ENCODE measurements at places on chromosomes 3 and 15.
A peak's percentile ranks its signal among the peaks of the same experiment; 100 is the strongest.

GRCh38 chr3:127886956-127887231 lies 28.1 kb upstream of the KBTBD12 start:
- DNase-seq, result no peak

- DNase-seq, result no peak
Observed at GRCh38 chr3:160451602-160452001, 2.0 kb upstream of the TRIM59 start.

- no peak for DNase-seq
Observed at GRCh38 chr3:113275929-113276750, 64.8 kb downstream of the BOC start.

GRCh38 chr3:177037241-177037640 lies 160.0 kb downstream of the TBL1XR1 start:
- no peak for DNase-seq

- no peak for DNase-seq
Observed at GRCh38 chr3:158167737-158168557, 58.1 kb downstream of the RSRC1 start.

DNA sequence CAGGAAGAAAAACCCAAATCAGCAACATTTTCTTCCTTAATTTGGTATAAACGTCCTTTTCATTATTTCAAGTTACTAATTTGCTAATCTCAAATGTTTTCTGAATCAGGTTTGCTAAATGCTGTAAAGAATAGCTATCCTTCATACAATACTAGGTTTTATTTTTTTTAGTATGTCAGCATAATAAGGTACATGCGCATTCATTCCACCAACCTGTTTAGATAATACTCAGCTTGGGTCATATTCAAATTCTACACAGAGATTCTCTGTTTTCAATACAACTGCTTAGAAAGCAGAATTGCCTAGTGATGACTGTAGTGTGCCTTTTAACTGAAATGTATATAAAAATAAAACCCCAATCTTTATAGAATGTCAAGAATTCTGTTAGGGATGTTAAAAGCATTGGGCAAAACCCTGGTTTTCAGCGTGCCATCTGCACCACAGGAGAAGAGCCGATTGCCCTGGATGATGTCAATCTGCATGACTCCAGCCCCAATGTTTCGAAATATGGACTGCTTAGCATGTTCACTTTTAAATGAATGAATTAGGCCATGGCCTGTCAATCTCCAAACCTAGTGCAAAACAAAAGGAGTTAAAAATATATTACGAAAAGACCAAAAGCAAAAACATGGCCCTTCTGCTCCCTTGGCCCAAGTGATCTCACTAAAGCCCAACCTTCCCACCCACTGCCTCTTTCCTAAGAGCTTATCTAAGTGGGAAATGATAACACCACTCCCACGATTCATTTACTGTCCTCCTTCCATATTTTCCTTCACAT lies 107.4 kb downstream of the GLDN start:
- no peak for DNase-seq

DNA sequence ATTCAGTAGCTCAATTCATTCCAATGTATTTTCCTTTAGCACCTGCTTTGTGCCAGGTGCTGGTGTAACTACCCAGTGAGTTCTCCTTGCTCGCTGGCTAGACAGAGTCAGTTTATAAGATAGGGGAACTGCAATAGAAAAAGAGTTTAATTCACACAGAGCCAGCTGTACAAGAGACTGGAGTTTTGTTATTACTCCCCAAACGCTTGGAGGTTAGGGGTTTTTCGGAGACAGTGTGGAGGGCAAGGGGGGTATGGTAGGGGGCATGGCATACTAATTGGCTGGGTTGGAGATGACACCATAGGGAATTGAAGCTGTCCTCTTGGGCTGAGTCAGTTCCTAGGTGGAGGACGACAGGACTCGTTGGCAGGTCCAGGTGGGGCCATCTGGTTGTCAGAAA lies 5.4 kb upstream of the CFAP91 start:
- DNase-seq, result no peak

- DNase-seq, result no peak
Observed at GRCh38 chr3:8563597-8563996, 62.0 kb downstream of the LMCD1 start.

DNA sequence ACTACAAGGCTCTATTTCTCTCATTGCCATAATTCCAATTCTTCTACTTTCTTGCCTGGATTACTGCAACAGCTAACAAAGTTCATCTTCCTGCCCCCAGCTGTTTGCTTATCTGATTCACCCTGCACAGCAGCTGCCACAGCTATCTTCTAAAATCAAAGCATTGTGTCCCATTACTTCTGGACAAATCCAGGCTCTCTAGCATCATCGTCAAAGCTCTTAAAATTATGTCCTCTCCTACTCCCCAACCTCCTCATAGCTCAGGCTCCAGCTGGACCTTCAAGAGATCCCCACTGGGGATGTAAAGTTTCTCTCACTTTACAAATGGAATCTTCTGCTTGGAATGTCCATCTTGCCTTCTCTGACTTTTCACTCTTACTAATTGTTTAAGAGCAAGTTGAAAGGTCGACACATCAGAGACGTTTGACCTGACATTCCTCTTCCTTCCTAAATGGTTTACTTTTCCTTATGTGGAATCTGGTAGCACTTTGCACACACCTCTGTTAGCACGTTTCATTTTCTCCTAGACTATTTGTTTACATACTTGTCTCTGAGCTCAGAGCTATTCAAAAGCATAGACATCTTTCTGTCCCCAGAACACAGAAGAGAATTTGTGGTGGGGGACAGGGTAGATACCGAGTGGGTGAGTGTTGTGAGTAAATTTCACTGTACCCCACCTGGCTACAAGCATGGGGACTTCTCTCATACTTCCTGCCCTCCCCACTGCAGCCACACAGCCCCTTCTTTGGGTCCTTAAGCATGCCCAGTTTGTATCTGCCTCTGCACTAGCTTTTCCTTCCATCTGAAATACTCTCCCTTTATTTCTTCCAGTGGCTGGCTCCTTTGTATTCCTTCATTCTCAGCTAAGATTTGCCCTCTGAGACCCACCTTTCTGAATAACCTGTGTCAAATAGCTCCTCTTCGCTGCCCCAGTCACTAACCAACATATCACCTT lies 77.9 kb downstream of the SERPINI1 start:
- DNase-seq, result no peak

- no peak for DNase-seq
Observed at GRCh38 chr3:175493301-175493700, 634.2 kb downstream of the NAALADL2 start.

DNA sequence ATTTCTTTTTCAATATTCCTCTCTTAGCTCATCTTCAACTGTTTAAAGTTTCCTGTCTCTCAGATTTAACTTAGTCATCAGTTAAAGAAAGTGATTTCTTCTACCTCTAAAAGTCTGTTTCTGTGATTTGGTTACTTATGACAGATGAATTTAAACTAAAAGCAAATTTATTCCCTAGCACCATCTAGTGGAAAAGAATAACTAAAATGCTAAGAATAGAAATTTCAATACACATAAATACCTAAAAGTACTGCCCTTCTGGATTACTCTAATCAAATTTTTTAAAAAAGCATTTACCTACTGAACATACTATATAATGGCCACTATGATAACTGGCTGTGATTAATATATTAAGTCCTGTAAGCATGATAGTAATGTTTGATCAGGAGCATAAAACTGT lies 14.0 kb upstream of the ZCWPW2 start:
- DNase-seq, result no peak

- DNase-seq, result peak; percentile 38
Observed at GRCh38 chr15:74432968-74433591, 678 bp downstream of the SEMA7A start.

- DNase-seq, result no peak
Observed at GRCh38 chr3:138384531-138384930, 36.2 kb downstream of the MRAS start.

- DNase-seq, result no peak
Observed at GRCh38 chr3:102083473-102083872, 234.2 kb downstream of the NFKBIZ start.

GRCh38 chr15:67548862-67549651 lies 6.6 kb downstream of the MAP2K5 start:
- DNase-seq, result no peak

DNA sequence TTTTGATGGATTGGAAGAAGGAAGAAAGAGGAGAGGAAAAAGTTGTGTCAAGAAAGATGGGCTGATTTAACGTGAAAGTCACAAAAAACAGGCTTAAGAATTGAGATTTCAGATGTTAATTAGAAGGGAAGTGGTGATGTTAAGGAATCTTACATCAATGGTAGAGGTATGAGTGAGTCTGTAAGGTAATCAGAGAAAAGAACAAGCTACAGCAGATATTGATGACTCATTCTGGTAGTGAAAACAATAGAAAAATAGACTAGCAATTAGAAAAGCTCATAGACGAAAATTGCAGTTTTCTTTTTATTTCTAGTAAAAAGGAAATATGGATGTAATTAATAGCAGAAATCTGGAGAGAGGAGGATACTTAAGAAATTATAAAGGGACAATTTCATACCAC lies 559.6 kb downstream of the MCTP2 start:
- no peak for DNase-seq

DNA sequence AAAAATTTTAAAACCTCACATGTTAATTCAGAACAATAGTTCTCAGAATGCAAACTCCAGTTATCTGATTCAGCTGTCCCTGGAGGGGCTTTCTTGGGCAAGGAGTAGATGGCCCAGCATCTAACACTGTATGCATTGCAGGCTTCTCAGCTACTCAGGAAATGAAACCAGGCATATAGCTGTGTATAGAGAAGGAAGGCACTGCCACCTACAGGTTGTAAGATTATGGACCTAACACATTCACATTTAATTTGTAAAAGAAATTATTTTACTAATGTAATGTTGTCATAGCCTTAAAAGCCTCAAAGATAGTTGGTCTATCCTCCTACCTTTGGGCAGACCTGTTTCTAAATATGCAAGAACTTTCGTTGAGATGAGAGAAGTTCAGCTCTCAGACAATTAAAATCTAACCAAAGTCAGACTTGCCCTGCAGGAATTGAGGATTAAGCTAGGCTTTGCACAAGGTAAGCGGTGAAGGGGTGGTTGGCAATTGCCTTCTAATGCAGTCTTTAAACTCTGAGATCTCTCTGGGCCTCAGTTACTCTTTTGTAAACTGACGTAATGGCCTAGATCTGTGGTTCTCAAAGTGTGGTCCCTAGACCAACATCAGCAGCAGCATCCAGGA lies 132.8 kb upstream of the SLC24A5 start:
- peak; percentile 23 for DNase-seq

DNA sequence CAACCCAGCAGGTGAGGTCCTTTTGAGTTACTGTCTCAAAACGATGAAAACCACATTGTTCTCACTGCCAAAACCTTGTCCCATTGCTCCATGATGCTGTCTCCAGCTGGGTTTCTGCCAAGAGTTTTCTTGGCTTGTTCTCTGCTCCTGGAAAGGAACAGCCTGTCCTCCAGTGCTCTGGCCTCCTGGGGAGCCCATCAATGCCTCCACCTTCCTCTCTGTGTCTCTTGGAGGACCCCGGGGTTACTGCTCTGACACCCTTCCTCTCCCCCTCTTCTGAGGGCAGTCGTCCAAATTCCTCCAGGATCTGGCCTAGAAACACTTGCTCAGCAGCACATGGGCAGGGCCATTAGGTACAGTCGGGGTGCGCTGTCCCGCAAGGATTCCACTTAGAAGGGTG lies 63.9 kb upstream of the RGMA start:
- DNase-seq, result no peak

DNA sequence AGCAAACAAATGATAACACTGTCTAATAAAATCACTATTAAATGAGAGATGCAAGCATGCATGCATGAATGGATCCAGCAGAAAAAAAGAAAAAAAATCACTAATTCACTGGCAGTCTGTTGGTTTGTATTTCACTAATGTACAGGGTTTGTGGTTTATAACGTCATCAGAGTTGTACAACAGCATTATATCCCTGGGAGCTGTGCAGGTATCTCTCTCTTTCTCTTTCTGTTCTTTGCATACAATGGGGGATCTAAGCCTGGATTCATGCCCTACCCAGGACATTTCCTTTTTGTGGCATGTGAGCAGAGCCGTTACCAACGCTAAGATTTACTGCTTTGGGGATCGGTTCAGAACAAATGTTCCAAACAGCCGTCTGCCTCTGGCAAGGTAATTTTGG lies 229.5 kb downstream of the SOX2 start:
- no peak for DNase-seq

DNA sequence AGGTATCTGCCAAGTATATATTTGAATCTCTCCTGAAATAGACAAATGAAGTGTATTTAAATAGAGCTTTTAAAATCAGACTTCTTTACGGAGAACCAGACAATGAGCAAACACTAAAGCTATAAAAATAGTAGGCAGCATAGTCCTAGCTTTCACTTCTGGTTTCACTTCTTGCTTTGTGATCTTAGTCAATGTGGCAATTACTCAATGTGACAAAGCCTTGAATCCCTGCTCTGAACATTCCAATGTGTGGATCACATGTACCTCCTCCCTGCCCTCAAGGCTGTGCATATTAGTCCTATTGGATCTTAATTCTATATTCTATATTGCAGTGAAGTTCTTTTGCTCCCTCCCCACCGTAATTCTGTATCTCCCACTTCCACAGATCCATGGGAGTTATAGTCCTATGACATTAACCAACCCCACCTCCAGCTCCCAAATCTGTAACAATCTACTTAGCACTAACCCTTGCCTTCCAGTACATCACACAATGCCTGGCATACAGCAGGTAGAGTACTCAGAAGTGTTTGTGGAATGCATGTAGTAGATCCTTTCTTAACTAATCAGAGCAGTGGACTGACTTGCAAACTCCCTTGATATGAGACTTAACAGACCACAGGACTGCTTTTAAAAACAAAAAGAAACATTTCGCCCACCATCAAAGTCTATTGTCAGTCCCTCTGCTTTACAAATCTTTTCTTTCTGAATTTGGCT lies 24.3 kb upstream of the CP start:
- DNase-seq, result no peak

DNA sequence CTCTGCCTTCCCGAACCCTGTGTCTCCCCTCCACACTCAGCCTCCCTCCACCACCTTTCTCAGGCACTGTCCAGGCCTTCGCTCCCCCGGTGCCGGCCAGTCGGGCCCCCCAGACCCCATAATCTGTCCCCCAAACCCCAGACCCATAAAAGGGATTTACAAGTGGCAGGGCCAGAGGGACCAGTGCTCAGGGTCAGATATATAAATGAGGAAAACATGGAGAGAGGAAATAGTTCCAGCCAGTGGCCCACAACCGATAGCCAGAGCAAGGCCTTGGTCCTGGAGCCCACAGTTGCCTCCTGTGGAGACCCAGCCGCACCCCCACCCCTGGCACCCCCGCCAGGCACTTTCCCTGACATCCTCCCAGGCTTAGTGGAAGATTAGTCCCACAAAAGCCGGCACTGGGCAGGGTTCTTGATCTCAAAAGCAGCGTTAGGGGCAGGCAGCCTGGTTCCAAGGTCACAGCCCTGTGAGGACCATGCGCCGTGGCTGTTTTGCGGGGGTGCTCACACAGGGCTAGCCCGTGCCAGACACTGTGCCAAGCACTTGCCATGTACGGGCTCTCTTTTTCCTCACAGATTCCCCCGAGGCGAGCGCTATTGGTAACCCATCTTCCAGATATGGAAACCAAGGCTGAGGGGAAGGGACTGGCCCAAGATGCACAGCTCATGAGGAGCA lies 1.1 kb upstream of the PLXND1 start:
- DNase-seq, result no peak

DNA sequence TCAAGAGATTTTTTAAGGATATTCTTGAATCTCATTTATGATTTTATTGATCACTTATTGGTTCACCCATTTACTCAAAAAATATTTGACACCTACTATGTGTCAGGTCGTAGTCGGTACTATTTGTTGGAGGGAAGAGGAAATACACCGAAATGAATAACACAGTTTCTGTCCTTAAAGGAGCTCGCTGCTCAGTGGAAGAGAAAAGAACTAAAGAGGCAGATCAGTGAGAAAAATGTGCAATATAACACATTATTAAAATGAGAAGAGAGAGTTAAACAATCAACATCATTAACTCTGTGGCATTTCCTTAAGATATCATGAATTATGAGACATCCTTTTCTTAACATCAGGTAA lies 56.1 kb upstream of the ADAMTS9 start:
- no peak for DNase-seq

Data from activated naive CD4-positive, alpha-beta T cell treated with anti-CD3 and anti-CD28 coated beads, Interleukin-2, amount 10 ng/mL, durations not matched to agents 7 days and 5 days (primary cell).